ENCODE measurements at places on chromosomes 4 and X.

DNA sequence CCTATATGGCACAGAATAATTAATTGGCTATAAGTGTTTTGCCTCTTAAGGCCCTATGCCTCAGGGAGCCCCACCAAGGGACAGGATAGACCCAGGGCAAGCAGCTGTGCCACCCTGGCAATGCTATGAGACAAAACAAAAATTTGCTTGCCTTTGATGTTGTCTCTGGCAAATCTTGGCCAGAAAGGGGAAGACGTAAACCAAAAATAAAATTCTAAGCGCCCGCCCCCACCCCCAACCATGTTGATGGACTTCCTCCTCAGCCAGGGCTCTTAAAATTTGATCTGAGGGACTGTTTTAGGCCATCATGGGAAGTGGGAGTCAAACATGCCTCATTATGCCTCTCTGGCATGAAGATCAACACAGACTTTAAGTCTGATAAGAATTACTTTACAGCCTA is 130.5 kb upstream of the APOOL start:
- no peak for DNase-seq

GRCh38 chr4:169246279-169246678 is 24.5 kb downstream of the SH3RF1 start:
- DNase-seq: no peak

GRCh38 chr4:39682138-39682537 is 15.8 kb upstream of the UBE2K start:
- no peak for DNase-seq

DNA sequence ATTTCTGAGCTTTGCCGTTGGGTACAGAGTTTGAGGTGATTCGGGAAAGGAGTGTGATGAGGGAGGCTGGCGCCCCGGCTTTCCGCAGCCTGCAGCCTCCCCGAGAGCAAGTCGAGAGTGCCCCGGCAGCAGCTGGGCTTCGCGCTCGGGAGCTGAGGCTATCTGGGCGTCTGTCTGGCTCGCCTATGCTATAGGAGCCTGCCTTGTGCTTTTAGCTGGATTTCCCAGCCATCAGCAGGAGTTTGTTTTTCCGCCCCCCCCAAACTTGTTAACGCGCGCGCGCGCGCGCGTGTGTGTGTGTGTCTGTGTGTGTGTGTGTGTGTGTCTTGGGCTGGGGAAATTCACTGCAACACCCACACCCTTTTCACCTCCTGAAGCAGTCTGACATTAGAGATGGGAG is 765 bp upstream of the DGKK start:
- no peak for DNase-seq

DNA sequence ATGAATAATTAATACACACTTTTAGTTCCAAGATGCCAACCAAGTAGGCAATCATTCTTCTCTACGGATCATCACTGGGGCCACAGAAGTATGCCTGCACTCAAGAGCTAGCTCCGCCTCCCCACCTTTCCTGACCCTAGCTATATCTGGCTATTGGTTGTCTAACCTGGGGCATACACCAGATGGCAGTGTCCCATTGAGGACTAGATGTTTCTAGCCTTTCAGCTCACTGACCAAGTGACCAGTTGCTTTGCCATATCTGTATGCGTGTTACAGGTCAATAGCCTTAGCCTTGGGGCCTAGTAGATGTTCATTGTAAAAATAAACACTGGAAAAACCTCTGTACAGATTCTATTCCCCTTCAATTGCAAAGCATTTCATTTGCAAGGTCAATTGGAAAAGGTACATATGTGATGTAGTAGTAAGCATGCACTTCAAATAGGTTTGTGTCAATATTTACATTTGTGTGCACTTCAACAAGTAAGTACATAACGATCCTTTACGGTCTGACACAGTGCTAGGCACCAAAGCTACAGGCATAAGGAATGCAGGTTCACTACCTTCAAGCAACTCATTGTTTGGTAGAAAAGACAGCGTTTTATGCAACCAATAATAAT is 521.7 kb downstream of the PPARGC1A start:
- DNase-seq: no peak

DNA sequence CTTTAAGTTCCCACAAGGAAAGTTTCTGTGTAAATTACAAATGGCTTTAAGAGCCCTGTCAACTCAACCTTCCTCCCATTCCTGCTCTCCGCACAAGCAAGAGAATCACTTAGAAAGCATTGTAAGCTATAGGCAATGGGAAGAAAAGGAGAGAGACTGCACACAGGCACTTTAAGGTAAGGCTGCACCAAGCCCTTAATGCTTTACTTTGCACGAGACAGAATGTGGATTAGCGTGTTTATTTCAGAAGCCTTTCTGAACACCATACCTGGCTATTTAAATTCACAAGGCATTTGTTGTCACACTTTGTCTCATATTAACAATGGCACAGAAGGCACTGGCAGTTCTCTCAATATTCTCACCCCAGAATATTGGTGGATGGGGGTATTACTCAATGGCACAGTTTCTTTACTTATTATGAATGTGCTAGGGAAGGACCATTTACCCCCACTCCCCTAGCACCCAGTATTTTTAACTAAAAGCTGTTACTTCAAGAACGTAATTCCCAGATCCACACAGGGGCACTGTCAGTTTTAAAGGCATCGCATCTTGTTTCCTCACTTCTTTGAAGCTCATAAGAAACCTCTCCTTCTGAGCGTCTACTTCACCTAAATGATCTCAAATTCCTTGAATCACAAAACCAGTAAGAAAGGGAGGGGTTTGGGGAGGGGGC is 150.0 kb downstream of the MAML3 start:
- no peak for DNase-seq

GRCh38 chrX:9318766-9319165 is 146.1 kb upstream of the TBL1X start:
- DNase-seq: no peak

GRCh38 chrX:69268611-69269010 is 103.4 kb upstream of the PJA1 start:
- no peak for DNase-seq

Measured in activated gamma-delta T cell treated with Interleukin-2 at 50 U/mL for 16 hours (primary cell).